NCI-H2227 treated with DMSO at 0.1 percent for 48 hours (cell line): ENCODE measurements at places on chromosomes 1 and 21.

DNA sequence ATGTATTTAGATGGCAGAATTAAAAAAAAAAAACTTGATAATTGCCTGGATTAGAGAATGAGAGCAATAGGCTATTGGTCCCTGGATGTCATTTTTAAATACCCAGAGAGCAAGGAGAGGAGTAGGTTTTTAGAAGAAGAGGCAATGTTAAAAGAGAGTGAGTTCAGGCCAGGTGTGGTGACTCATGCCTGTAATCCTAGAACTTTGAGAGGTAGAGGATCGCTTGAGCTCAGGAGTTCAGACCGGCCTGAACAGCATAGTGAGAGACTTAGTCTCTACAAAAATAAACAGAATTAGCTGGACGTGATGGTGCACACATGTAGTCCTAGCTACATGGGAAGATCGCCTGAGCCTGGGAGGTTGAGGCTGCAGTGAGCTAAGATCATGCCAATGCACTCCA lies 15.9 kb upstream of the MUTYH start:
- no peak for DNase-seq

DNA sequence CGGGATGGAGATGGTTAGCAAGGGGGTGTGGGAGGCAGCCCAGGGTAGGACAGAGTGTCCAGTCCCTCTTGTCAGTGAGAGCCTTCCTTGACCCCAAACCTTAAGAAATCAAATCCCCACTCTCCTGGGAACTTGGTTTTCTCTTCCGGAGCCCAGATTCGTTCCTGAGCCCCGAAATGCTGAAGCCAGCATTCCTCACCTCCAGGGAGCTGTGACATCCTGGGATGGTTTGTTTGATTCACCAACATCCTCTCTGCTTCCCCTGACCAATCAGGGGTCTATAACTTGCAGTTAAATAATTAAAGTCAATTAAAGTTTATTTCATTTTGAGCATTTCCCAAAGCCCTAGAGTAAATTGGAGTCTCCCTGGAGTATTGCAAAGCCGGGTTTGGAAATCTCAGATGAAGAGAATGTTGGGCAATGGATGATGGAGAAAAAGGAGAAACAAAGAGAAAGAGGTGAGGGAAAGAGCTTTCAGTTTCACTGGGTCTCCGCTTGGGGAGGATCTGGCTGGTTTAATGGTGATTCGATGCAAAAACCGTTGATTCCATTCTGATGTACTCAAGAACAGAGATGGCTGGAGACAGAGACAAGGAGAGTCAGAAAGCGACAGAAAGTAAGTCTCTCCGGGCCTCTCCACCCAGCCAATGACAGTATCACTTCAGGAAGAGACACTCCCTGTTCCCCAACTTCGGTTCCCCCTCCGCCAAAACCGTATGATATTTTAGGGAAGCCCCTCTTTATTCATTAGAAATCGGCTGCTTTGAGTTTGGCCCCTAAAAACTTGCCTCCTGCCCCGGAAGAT lies 12.8 kb upstream of the ALX3 start:
- no peak for DNase-seq

DNA sequence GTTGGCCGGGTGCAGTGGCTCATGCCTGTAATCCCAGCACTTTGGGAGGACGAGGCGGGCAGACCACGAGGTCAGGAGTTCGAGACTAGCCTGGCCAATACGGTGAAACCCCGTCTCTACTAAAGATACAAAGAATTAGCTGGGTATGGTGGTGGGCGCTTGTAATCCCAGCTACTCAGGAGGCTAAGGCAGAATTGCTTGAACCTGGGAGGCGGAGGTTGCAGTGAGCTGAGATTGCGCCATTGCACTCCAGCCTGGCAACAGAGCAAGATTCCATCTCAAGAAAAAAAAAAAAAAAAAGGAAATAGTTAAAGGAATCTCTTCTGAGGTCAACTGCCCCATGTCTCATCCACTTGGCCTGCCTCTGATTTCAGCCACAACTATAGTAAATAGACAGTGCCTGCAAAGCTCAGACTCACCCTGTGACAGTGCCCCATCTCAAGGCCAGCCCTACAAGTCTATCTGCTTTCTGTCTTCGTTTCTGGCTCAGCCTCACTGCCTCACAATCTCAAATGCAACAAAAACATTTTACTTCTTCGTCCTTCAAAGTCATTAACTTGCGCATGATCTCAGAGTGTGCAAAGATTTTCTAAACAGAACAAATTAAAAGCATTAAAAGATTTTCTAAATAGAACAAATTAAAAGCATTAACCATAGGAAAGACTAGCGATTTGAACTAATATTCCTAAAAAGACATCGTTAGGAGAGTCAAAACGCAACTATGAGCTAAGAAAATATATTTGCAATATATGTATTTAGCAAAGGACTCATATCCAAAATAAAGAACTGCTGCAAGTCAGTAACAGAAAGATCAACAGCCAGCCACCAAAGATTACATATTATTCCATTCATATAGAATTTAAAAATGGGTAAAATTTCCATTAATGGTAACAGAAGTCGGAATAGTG lies 65.0 kb upstream of the PRDX6 start:
- DNase-seq = no peak

GRCh38 chr21:34540206-34540605 lies 28.2 kb upstream of the KCNE1 start:
- no peak for DNase-seq

DNA sequence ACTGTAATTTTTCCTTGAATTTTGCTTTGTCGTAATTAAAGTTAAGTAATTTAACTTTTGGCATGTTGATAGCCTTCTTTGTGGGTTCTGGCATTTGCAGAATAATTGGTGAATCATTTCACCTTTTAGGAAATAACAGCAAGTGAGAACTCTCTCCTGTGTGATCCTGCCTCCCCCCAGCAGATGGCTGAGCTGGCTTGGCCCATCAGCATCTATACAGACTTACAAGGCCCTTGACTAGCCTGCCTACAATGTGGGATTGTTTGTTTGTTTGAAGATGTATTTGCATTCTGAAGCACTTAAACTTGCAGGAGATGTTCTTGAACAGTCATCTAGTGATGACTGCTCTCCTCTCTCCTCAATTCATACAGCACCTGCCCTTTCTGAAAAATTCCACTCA lies 55.9 kb downstream of the MACO1 start:
- DNase-seq = no peak

DNA sequence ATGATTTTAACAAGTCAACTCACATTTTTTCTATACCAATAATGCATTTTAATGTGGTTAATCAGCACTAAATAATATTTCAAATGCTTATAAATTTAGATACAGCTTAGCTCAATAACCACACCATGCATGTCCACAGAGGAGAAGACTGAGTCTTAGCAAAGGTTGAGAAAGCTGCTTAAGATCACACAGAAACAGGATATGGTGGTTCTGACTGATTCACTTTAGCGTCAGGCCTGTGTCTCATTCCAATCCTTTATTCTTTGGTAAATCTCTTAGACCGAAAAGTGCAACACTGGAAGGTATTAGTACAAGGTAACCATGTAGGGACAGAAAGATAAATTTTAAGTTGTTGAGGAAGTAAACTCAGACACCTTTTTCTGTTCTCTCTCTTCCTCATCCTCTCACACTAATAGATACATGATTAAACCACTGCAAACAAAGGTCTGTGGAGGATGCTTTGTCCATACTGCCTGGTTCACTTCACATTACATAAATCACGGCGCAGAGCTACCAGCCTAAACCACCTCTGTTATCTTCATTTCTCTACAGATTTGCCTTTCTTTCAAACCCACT lies 139.0 kb downstream of the DPYD start:
- no peak for DNase-seq

DNA sequence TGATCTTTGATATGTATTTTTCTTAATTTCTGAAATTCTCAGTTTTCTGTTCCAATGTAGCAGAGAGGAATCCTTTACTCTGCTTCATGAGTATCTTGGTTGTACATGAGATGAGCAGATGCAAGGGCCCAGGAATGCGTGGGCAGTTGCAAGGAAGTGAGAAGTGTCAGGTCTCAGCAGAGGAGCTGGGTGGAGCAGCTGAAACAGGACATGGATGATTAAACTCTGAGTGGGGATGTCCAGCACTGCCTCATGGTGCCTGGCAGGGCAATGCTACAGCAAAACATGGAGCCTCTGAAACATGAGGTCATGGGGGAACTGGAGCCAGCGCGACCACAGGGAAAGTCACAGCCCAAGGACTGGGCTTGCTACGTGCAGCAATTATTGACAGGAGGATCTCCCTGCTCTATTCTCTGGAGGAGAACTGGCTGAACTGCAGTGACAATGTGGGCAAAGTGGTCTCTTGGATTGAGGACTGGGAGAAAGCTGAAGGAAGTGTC lies 48.4 kb downstream of the COLGALT2 start:
- no peak for DNase-seq

- DNase-seq = no peak
These were observed 4.8 kb upstream of the SELENON start for GRCh38 chr1:25795211-25795610.

DNA sequence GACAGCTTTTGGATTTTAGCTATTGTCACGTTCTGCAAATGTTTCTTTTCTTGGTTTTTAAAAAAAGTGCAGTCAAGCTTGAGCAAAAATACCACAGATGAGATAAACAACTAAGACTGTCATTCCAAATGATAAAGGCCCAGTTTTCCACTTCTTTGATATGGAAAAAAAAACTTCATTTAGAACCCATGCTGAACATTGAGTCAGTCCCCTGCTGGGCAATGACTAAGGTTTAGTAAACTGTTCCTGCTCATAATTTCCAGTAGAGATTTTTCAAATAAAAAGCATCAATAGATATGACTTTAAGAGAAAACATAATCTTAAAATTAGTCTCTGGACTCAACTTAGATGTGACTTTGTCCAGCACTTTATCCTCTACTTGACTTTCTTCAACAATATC lies 167.9 kb upstream of the C8B start:
- no peak for DNase-seq

DNA sequence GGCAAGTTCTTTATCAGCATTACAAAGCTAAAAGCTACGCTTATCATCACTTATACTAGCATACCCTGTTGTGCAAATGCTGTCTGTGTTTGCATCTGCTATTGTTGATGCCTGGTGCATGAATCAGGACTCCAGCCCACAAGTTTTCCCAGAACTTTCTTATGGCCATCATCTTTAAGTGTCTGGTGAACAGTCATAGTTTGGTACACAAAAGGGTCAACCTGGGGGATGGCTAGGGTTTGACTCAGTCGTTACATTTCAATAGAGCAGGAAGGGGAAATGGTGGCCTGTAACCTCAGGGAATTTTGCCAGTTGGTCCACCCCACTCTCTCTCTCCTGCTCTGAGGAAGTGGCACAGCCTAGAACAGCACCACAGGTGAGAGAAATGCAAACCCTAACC lies 35.4 kb downstream of the SELL start:
- DNase-seq = no peak

- no peak for DNase-seq
These were observed 33.6 kb upstream of the CTSK start for GRCh38 chr1:150841626-150842025.

DNA sequence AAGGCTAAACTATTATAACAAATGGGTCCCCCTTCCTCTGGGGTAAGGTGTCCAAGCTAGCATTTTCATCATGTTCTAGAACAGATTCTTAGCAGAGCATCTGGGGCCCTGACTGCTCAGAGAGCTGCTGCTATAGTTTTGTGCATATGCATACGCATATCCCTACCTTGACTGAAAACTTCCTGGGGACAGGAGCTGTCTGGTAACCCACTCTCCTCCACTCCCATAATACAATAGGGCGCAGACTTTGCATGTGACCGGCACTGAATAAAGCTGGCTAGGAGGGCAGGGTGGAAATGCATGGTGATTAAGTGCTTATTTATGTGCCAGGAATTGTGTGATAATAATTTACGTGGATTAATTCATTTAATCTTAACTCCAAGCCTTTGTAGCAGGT lies 11.6 kb downstream of the TRAF5 start:
- DNase-seq = no peak

DNA sequence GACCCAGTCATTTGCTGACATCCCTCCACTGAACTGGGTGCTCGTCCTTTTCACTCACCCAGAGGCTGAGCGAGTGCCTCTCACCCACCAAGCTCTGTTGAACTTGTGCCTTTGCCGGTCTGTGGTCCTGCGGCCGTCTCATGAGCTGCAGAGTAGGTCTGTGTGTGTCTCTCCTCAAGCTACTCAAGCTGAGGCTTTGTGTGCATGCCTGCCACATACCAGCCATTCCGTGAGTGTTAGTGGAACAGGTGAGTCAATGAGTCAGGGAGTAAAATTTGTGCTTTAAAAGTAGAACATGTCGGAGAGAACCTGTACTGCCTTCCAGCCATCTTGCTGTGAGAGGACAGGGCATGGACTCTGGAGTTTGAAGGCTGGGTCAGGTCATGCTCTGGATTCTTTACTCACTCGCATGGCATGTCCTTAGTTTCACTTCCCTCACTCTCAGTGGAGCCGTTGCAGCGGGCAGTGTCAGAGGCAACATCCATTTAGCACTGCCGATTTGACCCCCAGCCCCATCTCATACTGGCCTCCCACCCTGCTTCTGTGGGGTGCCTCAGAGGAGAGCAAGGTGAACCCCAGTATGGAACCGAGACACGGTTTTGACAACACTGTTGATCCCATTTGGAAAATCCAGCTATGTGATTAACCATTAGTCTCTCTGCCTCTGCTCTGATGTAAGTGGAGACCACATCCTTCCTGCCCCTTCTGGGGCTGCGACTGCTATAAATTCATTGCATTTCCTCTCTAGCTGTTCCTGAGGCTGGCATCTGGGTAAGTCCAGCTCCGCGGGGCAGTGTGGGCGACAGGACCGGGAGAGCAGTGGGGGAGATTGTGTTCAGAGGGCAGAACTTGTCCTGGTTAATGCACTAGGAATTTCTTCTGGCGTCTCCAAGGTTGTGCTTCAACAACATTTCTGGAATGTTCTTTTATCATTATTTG lies at the start of gene NLRP3:
Gene NLRP3, plus strand, starts transcription at position 751 of the 939 bp plus-strand sequence. CDS start 2,628 bp downstream, outside the sequence.
- DNase-seq = no peak

GRCh38 chr1:151943591-151943990 lies 34.3 kb upstream of the THEM4 start:
- no peak for DNase-seq

DNA sequence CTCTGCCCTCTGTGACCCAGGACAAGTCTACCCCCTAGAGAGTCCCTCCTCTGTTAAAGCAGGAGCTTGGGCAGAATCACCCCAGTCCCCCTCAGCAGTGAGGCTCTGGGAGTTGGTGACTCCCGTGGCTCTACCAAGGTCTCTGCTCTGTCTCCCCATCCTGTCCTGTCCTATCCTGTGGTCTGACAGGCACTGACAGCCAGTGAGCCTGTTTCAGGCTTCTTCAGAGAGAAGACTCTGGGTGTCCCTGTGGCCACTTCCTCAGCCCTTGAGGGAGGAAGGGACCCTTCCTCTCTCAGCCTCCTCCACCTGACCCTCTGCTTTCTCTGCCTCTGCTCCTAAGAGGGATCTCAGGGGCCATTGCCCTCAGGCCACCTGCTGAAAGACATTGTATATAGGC lies 148.7 kb downstream of the FCRL5 start:
- DNase-seq = no peak

GRCh38 chr1:171221665-171222591 lies 26.4 kb upstream of the FMO1 start:
- DNase-seq = no peak

GRCh38 chr1:32554288-32554687 lies 15.1 kb downstream of the ZBTB8A start:
- DNase-seq = no peak

DNA sequence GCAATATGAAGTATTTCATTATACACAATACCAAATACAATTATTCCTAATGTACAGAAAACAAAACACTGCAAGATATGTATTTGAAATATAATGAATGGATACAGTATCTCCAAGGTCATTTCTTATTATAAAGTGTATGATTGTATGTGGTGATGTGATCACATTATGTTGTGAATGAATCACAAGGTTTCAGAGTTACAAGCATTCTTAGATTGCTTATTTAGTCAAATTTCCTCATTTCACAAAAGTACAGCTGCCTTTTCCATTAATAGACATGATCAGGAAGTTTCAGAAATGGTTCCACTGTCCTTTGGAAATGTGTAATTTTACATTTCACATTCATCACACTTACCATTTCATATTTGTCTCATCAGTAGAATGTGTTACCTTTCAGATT lies 28.3 kb upstream of the NEK7 start:
- no peak for DNase-seq
